ENCODE measurements at places on chromosomes 6 and 20.

GRCh38 chr6:149324428-149324827 lies 6.9 kb downstream of the TAB2 start:
- no peak for DNase-seq

DNA sequence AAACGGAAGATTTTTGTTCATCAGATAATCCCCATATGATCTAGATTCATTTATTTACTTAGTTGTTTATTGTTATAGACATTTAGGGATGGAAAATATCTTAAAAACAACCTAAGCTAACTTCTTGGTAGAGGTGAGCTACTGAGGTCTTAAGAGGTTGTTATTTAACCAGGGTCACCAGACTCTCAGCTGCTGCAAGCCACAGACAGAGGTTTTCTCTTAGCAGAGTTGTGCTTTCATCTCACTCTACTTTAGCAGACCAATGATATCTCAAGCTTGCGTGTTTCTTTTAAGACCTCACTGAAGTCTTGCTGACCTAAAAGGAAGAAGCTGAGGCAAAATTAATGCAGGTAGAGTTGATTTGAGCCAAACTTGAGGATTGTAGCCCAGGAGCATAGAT lies 43.6 kb downstream of the NCOA7 start:
- no peak for DNase-seq

- DNase-seq, result no peak
Observed at GRCh38 chr6:30689022-30689865, 1.5 kb downstream of the NRM start.

GRCh38 chr6:52049252-52050050 lies 38.0 kb downstream of the PKHD1 start:
- DNase-seq, result peak; percentile 36

DNA sequence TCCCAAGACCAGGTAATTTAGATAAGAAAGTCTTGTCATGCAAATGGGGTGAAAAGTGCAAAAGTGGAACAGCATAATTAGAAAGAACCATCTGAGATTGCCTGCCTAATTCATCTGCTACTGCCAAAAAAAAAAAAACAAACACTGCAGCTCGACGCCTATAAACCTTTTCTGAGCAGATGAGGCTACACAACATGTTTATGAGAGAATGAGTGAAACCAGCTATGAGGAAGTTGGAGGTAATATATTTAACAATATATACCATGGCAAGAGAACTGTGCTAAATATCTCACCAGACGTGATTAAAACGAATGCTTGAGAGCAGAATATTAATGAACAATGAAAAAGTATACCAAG lies 50.0 kb downstream of the LAMA4 start:
- no peak for DNase-seq

DNA sequence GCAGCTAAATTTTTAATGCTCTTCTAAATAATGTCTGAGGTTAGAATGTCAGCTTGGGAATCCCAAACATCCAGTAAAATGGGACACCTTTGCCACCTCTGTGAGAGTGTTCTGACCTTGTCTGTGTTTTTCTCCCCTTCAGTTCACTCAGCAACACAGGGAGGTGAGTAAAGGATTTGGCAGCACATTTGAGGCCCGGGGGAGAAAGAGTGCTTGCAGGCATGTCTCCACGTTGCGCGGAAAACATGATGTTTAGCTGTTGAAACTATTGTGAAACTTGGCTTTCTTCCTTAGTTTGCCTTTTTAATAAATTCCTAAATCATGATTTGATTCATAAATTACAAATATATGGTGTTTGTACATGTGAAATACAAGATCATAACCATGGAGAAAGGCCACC lies 707.8 kb upstream of the FLRT3 start:
- DNase-seq, result no peak

DNA sequence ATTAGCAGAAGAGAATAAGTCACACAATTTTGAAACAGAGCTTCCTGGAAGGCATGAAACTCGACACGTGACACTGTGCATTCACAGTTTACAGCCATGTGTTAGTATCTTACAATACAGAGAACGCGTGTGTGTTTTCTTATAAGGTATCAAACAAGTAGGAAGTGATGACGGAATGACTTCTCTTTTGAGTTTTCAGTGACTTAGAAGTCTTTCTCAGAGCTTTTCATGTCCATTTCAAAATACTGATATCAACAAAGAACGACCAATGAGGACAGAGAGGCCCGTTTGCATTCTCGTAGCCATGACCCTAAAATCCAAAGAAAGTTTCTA lies 36.6 kb upstream of the DUSP22 start:
- no peak for DNase-seq

DNA sequence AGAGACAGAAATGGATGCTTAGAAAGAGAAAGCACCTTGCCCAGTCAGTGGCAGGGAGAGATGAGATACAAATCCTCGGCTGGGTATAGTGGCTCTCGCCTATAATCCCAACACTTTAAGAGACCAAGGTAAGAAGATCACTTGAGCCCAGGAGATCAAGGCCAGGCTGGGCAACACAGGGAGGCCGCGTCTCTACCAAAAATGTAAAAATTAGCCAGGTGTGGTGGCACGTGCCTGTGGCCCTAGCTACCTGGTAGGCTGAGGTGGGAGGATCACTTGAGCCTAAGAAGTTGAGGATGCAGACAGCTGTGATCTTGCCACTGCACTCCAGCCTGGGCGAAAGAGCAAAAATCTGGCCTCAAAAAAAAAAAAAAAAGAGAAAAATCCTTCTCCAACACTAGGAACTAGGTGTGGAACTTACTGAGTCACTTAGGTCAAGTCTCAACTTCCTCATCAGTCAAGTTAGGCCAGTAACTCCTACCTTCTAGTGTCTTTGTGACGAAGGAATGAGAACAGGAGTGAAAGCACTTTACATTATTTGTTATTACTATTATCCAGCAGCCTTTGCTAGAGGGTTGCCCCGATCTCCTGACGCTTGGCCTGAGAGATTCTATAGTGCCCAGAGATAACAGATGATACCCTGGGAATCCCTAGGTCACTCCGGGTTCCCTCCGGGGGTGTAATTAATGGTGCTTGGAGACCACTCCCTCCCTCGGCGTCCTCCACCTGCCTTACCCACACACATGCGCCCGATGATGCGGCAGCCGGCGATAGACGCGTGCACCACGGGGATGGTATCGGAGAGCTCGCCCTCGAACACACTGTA lies 918 bp downstream of the EIF6 start:
- DNase-seq, result no peak

DNA sequence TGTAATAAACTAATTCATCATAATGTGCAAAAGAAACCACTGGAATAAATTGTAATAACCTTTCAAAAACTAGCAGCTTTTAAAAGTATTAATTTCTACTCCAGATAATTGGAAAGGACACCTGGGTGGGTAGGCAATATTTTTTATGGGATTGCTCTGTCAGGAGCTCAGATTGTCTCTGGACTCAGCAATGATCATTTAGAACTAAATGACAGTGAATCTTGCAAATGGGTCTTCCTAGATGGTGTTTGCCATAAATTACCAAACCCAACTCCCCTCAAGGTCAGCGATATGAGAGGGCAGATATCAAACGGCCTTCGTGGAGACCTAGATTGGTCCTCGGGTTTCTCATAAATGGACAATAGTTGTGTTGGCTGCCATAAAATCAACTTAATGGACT lies 181.9 kb downstream of the HS3ST5 start:
- DNase-seq, result no peak

GRCh38 chr6:15017261-15017660 lies 228.6 kb upstream of the JARID2 start:
- peak; percentile 24 for DNase-seq

- peak; percentile 60 for DNase-seq
Observed at GRCh38 chr6:37483917-37484785, 15.5 kb downstream of the CCDC167 start.

GRCh38 chr6:81750681-81751387 lies 1.6 kb downstream of the TENT5A start:
- no peak for DNase-seq

GRCh38 chr6:122845916-122846612 lies 57.0 kb downstream of the SMPDL3A start:
- no peak for DNase-seq

GRCh38 chr6:5464099-5464885 lies 203.0 kb downstream of the FARS2 start:
- no peak for DNase-seq

GRCh38 chr6:21997119-21998037 lies 299.5 kb downstream of the PRL start:
- DNase-seq, result no peak

GRCh38 chr6:14310960-14311359 lies 193.4 kb downstream of the CD83 start:
- no peak for DNase-seq

DNA sequence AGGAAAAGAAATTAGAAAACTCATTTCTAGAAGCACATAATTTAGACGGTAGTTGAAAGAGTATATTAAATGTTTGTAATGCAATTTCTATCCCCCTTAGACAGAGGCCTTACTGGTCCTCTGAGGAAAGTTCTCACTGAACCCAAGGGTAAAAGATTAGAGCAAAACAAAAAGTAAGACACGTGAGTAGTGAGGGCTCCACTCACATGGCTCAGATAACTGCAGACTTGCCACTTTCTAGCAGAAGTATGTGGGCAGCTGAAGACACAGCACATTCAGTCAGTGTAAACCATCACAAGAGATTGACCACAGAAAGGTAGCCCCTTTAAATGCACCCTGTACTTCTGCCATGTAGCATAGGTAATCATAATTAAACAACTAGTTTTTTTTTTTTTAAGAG lies 193.8 kb downstream of the BTBD9 start:
- no peak for DNase-seq

DNA sequence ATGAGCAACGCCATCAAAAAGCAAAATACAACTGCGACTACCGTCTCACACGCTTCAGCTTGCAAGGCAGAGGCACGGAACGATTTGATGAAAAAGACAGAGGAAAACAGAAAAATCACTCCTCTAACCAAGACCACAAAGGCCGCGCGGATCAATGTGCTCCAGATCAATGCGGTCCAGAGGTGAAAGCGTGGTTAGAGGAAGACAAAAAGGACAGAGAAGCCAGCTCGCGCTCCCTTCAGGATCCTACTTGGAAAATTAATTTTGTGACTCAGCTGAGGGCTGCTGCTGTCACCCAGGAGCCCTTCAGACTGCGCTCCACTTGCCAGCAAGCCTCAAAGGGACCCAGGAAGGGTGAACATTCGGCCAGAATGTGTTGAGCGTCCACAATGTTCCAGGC lies 140.2 kb upstream of the RPS6KA2 start:
- DNase-seq, result no peak

GRCh38 chr6:67353861-67354260 lies 1281.2 kb upstream of the ADGRB3 start:
- no peak for DNase-seq

- DNase-seq, result no peak
Observed at GRCh38 chr20:6579824-6580223, 187.7 kb upstream of the BMP2 start.

DNA sequence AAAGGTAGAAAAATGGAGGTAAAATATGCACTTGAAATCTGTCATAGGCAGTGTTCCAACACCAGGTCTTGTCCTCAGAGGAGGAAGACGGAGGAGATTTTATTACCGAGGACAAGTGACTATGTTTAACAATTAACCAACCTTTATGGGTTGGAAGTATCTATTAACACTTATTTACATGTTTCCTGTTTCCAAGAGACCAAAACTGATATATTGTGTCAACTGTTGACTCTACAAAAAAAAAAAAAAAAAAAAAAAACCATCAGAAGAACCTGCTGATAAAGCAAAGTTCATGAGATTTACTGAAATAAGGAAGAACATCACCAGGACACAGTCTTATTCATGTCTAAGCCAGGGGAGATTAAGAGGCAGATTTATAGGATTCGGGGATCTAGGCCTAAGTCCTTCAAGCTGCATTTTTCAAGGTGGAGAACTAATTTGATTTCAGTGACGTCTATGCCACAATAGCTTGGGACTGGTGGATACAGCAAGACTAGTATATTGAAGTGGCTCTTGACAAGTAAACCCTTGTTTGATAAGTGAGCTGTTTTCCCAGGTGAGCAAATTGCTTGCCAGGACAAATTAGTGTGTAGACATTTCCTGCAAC lies 126.6 kb upstream of the NAA20 start:
- DNase-seq, result no peak

DNA sequence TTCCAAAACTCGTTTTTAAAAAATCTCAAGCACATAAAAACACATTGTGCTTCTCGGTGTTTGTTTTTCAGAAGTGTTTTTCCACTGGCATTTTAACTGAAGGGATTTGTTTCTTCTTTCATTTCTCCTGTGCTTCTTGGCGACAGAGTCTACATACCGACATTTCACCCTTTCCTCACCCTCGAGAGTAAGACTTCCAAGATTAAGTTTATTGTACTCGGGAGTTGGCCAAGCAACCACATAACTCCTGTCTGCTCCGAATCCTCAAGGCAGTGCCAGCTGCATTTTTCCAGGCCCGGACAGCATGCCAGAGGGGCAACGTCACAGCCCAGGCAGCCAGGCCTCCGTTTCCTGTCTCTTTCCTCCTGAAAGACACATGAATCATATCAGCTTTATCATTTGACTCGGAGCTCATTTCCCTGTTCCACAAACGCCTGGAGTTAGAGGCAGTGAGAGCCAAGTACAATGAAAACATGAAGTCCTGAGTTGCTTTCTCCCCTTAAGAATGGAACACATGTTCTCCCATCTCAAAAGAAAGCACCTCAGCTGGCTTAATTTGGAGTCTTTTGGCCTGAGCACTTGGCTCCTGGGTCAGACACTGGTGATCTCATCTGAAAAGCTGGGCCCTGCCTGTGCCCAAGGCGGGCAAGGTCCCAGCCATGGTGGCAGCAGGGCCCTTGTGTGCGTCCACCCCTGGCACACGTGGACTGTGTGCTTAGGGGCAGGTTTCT lies 23.2 kb upstream of the FAM50B start:
- no peak for DNase-seq

GRCh38 chr20:45752746-45753145 lies 30.6 kb downstream of the SPINT4 start:
- DNase-seq, result peak; percentile 51

- DNase-seq, result no peak
Observed at GRCh38 chr6:167742719-167743303, 83.9 kb upstream of the AFDN start.

DNA sequence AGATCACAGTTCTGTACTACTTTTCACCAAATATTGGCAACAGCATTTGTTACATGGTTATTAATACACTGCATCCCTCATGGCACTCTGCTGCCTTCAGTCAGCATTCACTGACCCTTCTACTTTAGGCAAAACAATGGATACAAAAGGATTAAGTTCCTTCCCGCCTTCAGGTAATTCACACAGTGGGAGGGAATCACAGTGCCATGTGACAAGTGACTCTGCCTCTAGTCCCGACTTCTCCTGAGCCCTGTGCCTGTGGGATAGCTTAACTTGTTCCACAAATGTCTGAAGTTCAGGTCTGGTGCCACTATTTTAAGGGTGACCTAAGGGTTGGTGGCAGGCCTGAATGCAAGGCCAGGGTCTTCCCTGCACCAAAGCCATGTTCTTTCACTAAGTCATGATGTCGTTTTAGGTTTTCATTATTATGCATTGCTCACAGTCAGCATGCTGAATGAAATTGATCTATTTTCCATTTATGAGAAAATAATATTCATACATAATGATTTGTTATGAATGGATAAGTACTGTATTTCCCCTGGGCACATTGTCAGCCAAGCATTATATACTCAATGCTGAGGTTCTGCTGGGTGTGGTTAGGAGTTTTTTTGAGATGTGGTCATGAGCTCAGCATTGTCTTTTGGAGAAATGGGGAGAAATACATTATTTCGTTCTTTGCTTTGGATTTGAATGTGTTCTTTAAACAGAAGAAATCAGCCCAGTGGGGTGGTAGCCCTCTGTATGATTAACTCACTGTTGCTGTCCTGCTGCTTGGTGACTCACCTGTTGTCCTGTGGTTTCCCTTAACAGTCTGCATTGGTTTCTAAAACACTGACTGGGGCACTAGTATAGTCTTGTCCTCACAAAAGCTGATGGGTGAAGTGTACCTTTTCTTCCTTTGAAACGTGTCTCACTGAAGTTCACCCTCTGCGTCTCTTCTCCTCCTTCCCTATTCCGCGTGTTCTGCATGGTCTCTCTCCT lies 66.4 kb downstream of the AFDN start:
- peak; percentile 32 for DNase-seq

All from activated CD4-positive, alpha-beta T cell treated with anti-CD3 and anti-CD28 coated beads, Interleukin-2, Interleukin-4, amounts not matched to agents 100 ng/mL and 50 ng/mL, durations not matched to agents 16 hours and 8 hours (primary cell).